ENCODE measurements at places on chromosomes 12 and 14. TPM values are rescaled to one million over a fixed set of nuclear protein-coding genes. Genes with fewer than 3 reads are reported as not detected.

- H3K27ac ChIP-seq: peak overlapping the region; percentile 98
- DNase-seq: peak; percentile 66
- H3K36me3 ChIP-seq: peaks cover 36% of the 10 kb centered on the region
- peak overlapping the region; percentile 93 for H3K4me3 ChIP-seq
Observed at GRCh38 chr12:56158926-56159461, 835 bp downstream of the MYL6 start.

The ZNF605 gene
- polyA plus RNA-seq: 1.2 TPM

The CCDC177 gene
- not detected for polyA plus RNA-seq

- no peak overlapping the region for H3K27ac ChIP-seq
- H3K4me3 ChIP-seq: no peak overlapping the region
- H3K27me3 ChIP-seq: no peaks in the 10 kb centered on the region
- no peak for DNase-seq
Observed at GRCh38 chr14:102525929-102526497, 16.4 kb upstream of the ANKRD9 start.

- DNase-seq: no peak
- no peaks in the 10 kb centered on the region for H3K27me3 ChIP-seq
- H3K4me1 ChIP-seq: no peaks in the 10 kb centered on the region
- H3K4me3 ChIP-seq: no peak overlapping the region
- no peaks in the 10 kb centered on the region for H3K36me3 ChIP-seq
- no peak overlapping the region for H3K27ac ChIP-seq
Observed at GRCh38 chr12:93838193-93838592, 161.0 kb downstream of the CRADD start.

- H3K4me3 ChIP-seq: peak overlapping the region; percentile 55
- H3K4me1 ChIP-seq: peaks cover 65% of the 10 kb centered on the region
- DNase-seq: peak; percentile 59
- no peaks in the 10 kb centered on the region for H3K36me3 ChIP-seq
- peak overlapping the region; percentile 90 for H3K27ac ChIP-seq
Observed at GRCh38 chr14:73462048-73462715, 3.8 kb upstream of the NUMB start.
